ENCODE measurements at places on chromosomes 5 and 9.

GRCh38 chr5:132819468-132819867 is 6.4 kb downstream of the SOWAHA start:
- DNase-seq: no peak

GRCh38 chr5:42953041-42953440 is 87.1 kb downstream of the ANXA2R start:
- DNase-seq: no peak

- DNase-seq: no peak
Observed at GRCh38 chr9:89935115-89935514, 330.3 kb downstream of the GADD45G start.

DNA sequence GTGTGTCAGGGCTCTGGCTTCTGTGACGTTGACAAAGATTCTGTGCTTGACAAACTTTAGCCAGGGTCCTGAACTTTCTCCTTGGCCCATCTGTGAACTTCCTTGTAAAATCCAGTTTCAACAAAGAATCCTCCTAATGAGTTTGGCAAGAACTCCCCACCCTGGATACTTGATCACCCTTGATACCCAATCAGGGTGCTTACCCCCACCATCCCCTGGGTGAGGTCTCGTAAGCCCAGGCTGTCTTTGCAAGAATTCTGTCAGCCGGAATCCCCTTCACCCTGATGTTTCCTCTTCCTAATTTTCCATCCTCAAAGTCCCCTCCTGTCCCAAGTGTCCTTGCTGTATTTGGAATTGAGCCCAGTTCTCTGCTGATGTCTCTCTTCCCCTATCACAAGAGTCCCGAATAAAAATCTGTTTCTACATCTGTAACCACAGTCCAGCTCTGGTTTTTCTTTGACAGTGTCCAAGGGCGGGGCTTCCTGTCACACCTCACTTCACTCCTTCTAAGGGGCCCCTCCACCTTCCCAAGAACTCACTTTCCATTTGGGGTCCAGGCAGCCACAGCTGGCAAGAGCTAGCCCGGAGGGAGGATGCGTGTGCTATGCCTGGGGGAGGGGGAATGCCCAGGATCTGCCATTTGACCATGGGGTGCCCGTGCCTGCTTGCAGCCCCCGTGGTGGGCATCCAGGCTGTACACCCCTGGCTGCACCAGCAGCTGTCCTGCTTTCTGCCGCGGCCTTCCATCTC is 2.7 kb upstream of the CARD19 start:
- peak; percentile 81 for DNase-seq

DNA sequence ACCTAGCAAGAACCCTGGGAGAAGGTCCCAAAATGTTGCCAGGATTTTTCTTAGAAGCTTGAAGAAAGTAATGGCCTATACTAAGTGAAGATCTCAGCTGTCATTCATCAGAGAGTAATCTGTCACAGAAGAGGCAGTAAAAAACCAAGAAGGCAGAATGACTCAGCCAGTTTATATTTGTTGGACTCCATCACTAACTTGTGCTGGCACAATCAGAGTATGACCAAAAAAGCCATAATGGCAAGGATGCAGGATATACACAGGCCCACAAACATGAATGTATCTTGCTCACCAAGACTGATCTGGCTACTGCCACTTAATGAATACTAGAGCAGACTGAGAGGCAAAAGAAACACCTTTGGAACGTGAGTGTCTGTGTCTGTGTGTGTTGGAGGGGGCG is 104.0 kb upstream of the POU5F2 start:
- no peak for DNase-seq

DNA sequence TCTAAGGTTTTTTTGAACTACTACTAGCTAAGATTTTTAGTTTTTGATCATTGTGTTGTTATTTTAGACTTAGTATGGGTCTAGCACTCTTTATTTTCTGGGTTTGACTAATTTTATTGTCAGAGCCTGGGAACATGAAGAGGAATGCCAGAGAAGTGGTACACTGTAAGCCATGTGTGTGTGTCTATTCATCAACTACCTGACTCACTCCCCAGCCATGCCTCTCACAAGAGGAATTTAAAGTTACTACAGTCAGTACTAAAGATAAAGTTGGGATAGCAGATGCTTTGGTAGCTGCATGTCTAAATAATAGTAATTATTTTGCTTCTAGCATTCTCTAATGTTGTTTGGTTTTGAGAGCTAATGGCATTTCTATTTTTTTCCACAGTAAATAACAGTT is 264.8 kb downstream of the CSNK1G3 start:
- DNase-seq: no peak

Measured in suppressor macrophage treated with lipopolysaccharide for 4 hours (primary cell).